ENCODE measurements at places on chromosomes 6 and 20.

- DNase-seq: no peak
Observed at GRCh38 chr6:72976484-72976883, 248.8 kb downstream of the KHDC1L start.

DNA sequence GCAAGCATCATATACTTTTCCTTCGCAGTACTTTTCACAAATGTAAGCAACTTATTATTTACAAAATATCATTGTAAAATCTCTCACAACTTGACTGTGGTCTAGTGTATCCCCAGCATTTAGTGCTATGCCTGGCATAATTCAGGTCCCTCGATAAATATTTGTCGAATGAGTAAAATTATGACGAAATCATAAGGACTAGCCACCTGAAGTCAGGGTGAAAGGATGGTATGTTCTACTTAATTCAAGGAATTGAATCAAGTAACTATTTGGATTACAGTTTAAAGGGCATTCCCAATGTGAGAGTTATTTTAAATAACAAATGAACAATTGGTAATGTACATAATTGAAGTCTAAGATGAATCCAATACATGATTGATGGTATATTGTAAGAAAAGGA, 393.0 kb upstream of the SLC35B3 start:
- no peak for DNase-seq

- DNase-seq: peak; percentile 60
Observed at GRCh38 chr6:137044366-137045221, at the start of gene IL20RA. TSS of gene IL20RA (minus strand) at chr6:137044965. CDS start at chr6:137044728, 237 bp downstream.

DNA sequence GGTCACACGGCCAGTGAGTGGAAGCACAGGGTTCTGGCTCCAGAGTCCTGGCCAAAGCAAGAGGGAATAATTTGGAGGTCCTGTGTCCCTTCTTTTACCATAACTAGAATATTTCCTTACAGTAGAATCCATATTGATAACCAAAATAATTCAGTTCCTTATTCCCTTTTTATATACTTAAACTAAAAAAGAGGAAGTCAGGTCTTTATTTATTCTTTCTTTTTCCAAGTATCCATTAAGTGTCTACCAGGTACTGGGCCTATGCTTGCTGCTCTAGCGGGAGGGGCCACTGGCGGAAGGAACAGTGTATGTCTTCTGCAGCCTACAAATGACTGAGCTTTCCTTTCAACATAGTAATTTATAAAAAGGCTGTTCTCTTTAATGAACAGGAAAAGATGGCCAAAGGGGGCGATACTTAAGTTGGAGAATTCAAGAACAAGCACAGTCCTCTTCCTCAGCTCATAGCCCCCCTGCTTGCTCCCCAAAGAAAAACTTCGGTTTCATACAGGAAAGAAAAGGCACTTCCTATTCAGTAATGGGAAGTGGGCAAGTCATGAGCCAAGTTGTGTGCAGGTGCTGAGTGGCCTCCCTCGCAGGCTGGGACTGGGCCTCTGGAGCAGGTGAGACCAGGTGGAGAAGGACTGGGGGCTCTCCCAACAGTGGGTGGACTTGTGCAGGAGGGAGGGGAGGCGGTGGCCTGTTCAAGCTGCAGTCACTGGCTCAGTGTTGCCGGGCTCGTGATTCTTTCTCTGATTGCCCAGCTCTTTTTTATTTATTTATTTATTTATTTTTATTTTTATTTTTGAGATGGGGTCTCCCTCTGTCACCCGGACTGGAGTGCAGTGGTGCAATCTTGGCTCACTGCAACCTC, 110.9 kb downstream of the ARMC2 start:
- no peak for DNase-seq

- DNase-seq: no peak
Observed at GRCh38 chr20:52473186-52473585, 281.6 kb upstream of the ZFP64 start.

DNA sequence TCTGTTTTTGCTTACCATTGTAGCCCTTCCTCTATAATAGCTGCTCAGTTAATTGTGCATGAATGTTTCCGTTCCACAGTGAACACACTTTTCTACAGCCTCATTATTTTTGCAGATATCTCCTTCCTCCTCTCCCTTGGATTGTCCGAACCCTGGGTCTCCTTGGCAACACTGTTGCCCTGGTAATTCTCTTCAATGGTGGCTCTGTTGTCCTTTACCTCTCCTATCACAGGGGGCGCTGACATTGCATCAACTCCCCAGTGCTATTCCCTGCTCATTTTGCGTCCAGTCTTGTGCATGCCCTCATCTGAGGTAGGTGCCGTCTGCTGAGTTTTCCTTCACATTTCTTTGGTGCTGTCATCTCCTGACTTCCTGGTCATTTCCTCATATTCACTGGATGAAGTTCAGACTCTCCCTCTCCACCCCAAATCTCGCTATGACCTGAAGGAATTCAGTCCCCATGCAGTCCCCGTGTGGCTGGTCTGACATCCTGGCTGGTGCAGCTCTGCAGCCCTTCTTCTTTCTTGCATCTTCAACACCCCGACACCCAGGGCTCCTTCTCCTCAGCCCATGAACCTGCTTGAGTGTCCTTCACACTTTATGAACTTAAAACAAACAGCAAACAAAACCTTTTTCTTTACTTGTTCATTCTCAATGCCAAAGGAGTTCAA, 21.1 kb downstream of the PHACTR2 start:
- no peak for DNase-seq

GRCh38 chr6:15622045-15622740, 40.6 kb downstream of the DTNBP1 start:
- DNase-seq: no peak

DNA sequence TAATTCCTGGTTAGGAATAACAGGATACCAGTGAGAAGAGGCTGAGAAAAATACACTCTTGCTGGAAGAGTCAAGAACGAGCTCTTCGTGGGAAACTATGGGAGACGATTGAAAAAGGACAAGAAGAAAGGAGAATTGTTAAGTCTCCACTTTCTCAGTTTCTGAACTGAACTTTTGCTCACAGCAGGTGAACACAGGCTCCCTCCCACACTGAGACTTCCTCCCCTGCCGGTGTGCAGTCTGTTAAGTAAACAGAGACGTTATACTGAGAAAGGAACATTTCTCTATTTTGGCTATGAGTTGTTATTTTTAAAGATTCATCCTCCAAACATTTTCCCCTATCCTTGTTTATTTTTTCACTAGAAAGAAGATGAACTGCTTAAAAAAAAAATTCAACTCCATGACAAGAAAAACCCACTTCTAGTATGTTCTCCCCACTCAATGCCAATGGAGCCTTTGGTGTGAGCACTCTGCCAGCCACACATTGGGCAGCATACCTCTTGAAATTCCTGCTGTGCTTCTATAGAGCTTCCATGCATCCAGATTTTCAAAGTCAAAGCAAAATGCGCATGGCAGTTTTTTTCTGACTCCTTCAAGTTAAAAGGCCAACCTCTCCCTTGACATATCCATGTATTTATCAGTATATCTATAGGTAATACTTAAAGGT, 250.5 kb downstream of the ESR1 start:
- DNase-seq: no peak

DNA sequence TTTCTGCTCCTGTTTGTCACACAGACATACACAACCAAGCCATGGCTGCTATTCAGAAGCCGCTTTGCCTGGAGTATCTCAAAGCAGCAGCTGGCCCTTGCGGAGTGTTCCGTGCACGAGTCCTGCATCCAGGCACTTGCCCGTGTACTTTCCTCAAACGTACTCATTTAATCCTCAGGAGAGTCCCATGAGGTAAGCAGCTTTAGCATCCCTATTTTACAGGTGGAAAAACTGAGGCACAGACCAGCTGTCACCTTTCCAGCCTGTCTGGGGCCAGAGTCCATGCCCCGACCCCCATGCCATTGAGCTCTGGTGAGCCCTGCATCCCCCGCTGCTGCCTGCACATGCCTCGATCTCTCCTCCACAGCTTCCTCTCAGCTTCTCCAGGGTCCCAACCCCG, 130.0 kb downstream of the ERMARD start:
- DNase-seq: peak; percentile 8

GRCh38 chr6:108291091-108291490, 3.8 kb upstream of the AFG1L start:
- no peak for DNase-seq

DNA sequence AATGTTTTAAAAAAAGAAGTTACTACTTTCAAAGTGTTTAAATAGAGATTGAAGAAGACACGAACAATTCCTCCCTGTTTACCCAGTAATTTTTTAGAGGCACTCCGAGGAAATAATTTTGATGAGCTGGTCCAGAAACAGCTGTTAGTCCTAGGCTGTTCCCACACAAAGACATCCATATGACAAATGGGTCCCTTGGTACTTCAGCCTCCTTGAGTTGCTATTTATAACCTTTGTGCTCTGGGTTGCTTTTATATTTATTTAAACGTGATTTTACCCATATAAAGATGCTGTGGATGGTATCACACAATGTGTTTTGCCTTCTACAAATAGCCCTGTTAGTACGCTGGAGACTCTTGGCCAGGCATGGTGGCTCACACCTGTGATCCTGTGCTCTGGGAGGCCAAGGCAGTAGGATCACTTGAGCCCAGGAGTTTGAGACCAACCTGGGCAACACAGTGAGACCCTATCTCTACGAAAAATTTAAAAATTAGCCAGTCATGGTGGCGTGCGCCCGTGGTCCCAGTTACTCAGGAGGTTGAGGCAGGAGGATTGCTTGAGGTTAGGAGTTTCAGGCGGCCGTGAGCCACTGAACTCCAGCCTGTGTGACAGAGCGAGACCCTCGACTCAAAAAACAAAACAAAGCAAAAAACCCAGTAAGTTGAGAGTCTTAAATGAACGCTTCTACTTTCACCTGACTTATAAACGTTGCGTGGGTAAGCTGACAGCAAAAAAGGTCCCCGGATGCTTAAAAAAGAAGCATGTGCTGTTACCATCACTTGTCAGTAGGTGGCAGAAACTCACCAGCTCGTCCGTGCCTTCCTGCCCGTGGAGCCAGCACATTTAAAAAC, 56.9 kb upstream of the ARMH2 start:
- peak; percentile 31 for DNase-seq
